Transverse colon (tissue), 4 donors: ENCODE measurements at places on chromosomes 12 and 14. TPM values are rescaled to one million over a fixed set of nuclear protein-coding genes. Genes with fewer than 3 reads are reported as not detected.

DNA sequence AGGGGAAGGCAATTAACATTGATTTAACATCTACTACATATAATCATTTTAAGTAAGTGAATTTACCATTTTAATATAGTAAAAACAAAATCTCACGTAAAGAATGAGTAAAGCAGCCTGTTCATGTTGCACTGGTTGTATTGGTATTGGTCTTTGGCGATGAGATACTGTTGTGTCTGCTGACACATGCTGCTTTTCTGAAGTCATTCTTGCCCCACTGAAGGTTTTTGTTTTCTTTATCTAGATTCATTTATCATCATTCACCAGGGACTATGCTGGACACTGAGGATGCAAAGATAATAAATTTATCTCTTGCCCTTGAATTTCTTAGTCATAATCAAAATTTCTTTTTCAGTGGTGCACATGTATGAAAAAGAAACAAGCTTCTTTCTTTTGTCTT, 246.2 kb upstream of the NPAS3 start:
- H3K36me3 ChIP-seq = no peaks in the 10 kb centered on the region
- no peak overlapping the region for H3K27ac ChIP-seq
- no peaks in the 10 kb centered on the region for H3K27me3 ChIP-seq
- DNase-seq = no peak
- H3K4me3 ChIP-seq = no peak overlapping the region
- no peaks in the 10 kb centered on the region for H3K4me1 ChIP-seq

GRCh38 chr14:29444805-29445204, 482.8 kb downstream of the PRKD1 start:
- DNase-seq = no peak
- H3K27me3 ChIP-seq = no peaks in the 10 kb centered on the region
- no peak overlapping the region for H3K4me3 ChIP-seq
- no peaks in the 10 kb centered on the region for H3K36me3 ChIP-seq
- H3K27ac ChIP-seq = no peak overlapping the region
- H3K4me1 ChIP-seq = no peaks in the 10 kb centered on the region

DNA sequence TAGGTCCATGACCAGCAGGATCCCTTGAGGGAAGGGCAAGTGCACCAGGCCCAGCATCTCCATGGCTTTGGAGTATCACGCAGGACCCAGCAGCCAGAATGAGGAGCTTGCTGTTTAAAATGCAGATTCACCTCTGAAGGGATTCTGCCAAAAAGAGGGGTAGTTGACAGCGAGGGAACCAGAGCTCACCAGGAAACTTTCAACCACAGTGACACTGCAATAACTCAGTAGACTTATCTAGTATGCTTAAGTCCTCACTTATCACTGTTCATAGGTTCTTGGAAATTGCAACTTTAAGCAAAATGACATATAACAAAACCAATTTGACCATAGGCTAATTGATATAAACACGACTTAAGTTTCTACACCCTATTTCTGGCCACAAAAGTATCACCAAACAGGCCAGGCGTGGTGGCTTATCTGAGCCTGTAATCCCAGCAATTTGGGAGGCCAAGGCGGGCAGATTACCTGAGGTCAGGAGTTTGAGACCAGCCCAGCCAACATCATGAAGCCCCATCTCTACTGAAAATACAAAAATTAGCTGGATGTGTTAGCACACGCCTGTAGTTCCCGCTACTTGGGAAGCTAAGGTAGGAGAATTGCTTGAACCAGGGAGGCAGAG, 21.4 kb upstream of the CKAP4 start:
- H3K27ac ChIP-seq = no peak overlapping the region
- H3K4me3 ChIP-seq = no peak overlapping the region
- H3K36me3 ChIP-seq = no peaks in the 10 kb centered on the region
- H3K27me3 ChIP-seq = no peaks in the 10 kb centered on the region
- DNase-seq = no peak

DNA sequence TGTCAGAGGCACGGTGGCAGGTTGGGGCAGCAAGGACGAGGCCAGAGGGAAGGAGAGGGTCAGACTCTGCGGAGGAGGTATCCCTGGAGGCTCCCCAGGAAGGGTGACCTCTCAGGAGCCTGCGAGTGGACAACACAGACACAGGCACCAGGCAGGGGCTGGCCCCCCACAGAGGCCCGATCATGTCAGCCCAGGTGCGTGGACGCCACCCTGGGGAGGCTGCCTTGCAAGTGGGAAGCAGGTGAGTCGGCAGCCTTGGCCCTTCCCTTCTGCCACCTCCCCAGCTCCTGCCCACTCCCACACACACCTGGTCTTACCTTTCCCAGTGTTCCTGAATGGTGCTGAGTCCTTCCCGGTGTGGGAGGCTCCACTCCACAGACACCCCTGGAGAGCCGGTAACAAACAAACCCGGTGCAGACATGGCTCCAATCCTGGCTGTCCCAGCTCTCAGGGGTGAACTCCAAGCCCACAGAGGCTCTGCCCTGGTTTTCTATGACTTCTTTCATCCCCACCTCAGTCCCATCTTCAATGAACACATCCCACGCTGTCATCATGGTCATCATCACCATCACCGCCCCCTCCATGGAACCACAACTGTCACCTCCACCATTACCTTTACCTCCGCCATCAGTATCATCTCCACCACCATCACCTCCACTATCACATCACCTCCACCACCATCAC, 5.2 kb downstream of the ZBTB42 start:
- H3K27me3 ChIP-seq = no peaks in the 10 kb centered on the region
- DNase-seq = no peak
- peaks cover 9% of the 10 kb centered on the region for H3K4me1 ChIP-seq
- H3K27ac ChIP-seq = no peak overlapping the region
- no peaks in the 10 kb centered on the region for H3K36me3 ChIP-seq

Gene ESPL1
- 12.3 TPM for total RNA-seq
